ENCODE measurements at places on chromosomes 2 and 18.
A peak's percentile ranks its signal among the peaks of the same experiment; 100 is the strongest.

DNA sequence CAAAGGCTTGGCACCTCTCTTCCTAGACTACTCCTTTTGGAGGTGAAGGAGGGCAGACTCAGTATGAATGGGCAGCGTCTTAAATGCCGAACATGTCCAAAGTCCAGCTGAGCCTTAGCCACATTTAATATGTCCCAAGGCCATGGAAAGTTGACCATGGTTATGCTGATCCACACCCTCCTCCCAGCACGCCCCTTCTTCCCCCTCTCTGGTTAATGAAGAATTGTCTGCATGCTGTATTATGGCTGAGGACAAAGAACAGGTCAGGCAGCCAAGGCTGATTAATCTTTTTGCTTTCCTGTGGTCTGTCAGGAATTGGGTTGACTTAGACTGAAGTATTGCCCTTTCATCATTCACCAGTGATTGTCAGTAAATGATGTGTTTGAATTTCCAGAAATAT lies 5.8 kb upstream of the MYOM1 start:
- no peak for DNase-seq

GRCh38 chr2:58204195-58204959 lies 36.7 kb downstream of the FANCL start:
- no peak for DNase-seq

GRCh38 chr2:127622561-127623387 lies 23.2 kb upstream of the GPR17 start:
- peak; percentile 27 for DNase-seq

GRCh38 chr2:222715742-222716141 lies 44.3 kb downstream of the MOGAT1 start:
- no peak for DNase-seq

DNA sequence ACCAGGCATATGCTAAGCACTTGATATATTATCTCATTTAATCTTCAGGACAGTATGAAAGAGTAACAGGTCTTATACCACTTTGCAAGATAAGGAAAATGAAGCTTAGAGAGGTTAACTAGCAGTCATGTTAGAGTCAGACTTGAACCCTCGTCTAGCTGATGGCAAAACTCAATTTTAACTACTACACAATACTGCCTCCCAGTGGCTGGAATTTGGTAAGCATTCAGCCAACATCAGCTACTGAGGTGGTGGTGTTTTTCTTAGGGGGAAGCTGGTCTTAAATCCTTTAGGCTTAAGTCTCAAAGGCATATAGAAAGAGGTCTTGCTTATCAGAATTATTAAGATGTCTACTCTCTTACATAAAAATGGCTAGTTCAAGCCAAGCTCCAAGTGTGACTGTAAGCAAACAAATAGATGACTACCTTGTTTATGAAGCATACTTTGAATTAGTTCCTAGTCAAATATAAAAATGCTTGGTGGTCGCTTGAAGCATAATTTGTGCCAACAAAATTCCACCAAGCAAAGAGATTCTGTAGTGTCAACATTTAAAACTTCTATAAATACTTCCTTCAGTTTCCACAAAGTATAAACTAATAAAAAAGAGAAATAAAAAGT lies 325.4 kb upstream of the FIGN start:
- peak; percentile 14 for DNase-seq

GRCh38 chr2:24763843-24764242 lies 29.3 kb downstream of the PTRHD1 start:
- DNase-seq = no peak

- no peak for DNase-seq
These were observed 107.1 kb downstream of the TWIST2 start for GRCh38 chr2:238954841-238955591.

DNA sequence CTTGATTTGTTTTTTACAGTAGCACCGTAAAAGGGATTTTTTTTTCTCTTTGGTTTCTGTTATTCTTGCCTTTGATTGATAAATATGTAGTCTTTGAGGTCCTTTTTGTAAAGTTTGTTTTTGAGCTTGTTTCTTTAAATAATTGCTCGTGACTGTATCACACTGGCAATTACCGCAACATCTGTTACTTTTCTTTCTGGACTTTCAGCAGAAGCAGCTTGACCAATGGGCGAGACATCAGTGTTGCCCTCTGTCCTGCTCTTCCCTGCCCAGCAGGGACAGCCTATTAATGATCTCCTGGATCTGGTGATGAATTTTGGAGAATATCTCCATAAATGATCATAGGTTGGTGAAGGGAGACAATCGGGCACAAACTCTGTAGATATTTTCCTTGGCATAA lies 74.9 kb downstream of the TDRD15 start:
- no peak for DNase-seq

- no peak for DNase-seq
These were observed 272.0 kb upstream of the DSEL start for GRCh38 chr18:67788310-67789164.

DNA sequence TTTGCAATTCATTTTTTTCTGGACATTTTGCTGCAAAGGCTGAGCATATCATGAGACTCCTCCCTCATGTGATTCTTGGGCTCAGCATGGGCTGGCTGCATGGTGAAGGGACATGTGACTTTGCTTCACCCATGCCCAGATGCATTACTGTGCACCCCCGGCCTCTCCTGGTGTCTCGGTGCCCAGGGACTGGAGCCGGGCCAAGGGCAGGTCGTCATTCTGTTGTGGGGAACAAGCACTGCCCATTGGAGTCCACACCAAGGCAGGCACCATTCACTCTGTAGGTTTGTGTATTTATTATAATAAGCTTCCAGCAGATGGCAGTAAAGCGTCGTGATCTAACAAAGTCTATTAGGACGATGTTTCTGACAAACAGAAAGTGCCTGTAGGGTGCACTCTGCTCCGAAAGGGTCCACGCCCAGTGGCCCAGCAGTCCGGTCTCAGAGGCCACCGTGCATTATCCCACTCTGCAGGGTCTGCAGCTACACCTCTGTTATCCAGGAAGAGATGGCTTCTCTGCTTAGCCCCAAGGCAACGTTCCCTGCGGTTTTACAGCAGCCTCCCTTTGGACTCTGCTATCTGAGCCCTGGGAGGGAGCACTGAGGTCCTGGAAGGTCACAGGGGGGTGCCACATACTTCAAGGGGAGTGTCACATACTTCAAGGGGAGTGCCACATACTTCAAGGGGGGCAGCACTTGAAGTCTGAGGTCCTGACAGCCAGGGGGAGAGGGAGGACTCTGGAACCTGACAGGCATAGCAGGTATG lies 219.6 kb downstream of the TSN start:
- DNase-seq = peak; percentile 74

DNA sequence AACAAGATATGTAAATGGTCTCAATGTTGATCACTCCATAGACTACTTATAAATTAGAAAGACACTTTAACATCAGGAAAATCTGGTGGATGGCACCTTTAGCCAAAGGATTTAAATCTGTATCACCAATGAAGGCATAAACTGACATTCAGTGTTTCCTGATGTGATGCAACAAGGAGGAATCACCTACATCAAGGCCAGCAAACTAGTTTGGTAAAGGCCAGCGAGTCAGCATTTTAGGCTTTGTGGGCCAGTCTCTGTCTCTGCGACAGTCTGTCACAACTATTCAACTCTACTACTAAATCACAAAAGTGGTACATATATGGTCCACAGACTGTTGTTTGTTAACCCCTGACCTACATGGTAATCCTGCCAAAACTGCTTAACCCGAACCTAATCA lies 33.3 kb downstream of the C2orf76 start:
- DNase-seq = no peak

- no peak for DNase-seq
These were observed 18.6 kb upstream of the PKDCC start for GRCh38 chr2:42029171-42029570.

DNA sequence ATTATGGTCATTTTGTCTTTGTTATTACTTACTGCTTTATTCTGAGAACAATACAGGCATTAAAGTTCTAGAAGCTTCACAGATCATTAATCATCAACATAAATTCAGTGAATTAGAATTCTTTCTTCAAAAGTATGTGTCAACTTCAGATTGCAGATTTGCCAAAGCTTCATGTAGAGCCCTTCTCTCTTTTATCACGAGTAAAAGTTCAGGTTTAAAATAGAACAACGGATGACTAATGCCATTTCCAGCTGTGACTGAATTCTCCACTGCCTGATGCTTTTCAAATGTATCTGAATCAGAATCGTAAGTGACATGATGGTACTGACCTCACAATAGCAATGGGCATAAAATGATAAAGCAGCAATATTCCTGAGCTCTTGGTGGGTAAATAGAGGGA lies 116.0 kb downstream of the ABCA12 start:
- DNase-seq = no peak

DNA sequence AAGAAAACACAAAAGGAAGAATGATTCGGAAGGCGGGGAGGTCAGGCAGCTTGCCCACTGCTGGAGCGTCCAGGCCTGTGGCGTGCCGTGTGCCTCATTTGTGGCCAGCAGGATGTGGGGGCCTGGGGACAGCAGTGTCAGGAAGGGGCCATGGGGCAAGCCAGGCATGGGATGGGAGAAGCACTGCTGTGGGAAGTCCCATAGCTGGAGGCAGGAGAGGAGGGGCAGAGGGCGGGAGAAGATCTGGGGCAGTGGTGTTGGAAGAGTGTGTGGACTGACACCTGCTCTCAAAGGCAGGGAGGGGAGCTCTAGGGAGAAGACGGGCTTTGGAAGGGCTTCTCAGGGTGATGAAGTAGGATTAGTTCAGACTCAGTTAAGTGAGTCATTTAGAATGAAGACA lies 133.7 kb downstream of the ACOXL start:
- DNase-seq = no peak

DNA sequence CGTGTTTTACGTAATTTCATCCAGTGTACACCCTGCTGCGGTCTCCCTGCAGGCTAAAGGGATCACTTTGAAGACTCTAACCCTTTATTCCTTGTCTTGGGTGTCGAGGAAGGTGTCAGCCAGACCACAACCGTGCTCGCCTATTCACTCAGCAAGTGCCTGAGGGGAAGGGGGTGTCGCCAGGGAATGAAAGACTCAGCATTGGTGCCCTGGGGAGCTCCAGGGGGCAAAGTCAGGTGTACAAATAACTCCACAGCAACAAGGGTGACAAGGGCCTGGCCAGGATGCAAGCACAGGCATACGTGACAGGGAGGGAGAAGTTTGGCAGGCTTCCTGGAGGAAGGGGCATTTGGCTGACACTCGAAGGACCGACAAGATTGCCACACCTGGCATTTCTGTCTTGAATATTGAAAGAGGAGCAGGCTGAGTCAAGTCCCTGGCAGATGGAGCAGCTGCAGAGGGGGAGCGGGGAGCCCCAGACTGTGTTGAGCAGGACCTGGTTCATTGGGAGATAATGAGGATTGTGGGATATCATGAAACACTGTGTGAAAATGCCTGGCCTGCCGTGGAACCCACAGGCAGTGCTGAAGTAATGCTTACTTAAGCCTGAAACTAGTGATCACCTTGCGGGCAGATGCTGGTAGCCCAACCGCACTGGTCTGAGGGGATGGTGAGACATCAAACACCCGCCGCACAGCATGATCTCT lies 93.9 kb downstream of the RHOB start:
- DNase-seq = no peak

DNA sequence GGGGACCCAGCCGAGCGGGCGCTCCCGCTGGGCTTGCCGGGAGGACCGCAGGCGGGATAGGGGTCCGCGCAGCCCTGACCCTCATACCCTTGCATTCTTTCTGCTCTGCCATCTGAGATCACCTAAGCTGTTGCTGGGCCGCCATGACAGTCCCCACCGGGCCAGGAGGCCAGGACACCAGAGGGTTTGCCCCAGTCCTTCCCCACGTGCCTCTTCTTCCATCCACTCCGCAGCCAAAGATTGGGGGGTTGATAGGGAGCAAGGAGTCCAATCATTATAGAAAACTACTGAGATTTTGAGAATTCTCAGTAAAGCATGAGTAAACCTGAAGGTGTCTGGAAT lies 453 bp upstream of the GRB14 start:
- no peak for DNase-seq

- no peak for DNase-seq
These were observed 64.5 kb upstream of the ZCCHC2 start for GRCh38 chr18:62458346-62458745.

- DNase-seq = no peak
These were observed 715 bp upstream of the MEMO1 start for GRCh38 chr2:32011485-32011960.

DNA sequence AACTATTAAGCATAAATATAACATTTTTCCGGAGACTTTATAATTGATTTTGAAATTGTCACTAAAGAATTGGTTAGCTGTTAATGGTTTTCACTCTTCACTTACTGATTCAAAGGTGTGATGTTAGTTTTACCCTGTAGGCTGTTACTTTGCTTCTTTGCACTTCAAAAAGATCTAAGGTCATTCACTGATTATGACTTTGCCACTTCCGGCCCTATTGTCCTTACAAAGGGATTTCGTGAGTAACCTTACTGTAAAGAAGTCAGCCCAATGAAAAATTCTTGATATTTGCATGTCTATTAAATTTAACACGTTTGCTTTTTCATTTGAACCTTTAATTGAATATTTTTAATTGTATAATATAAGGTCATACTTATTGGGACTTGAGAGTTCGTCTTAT lies 61.4 kb downstream of the GREB1L start:
- DNase-seq = no peak

GRCh38 chr2:236523249-236523648 lies 46.4 kb upstream of the ACKR3 start:
- no peak for DNase-seq

GRCh38 chr18:68104036-68104435 lies 587.5 kb upstream of the DSEL start:
- no peak for DNase-seq

- peak; percentile 37 for DNase-seq
These were observed 21.5 kb upstream of the ANXA4 start for GRCh38 chr2:69720404-69720803.
